ENCODE measurements at places on chromosomes 1 and 21.

- no peak for DNase-seq
Measured at GRCh38 chr1:185969028-185969427, 234.8 kb downstream of the HMCN1 start.

DNA sequence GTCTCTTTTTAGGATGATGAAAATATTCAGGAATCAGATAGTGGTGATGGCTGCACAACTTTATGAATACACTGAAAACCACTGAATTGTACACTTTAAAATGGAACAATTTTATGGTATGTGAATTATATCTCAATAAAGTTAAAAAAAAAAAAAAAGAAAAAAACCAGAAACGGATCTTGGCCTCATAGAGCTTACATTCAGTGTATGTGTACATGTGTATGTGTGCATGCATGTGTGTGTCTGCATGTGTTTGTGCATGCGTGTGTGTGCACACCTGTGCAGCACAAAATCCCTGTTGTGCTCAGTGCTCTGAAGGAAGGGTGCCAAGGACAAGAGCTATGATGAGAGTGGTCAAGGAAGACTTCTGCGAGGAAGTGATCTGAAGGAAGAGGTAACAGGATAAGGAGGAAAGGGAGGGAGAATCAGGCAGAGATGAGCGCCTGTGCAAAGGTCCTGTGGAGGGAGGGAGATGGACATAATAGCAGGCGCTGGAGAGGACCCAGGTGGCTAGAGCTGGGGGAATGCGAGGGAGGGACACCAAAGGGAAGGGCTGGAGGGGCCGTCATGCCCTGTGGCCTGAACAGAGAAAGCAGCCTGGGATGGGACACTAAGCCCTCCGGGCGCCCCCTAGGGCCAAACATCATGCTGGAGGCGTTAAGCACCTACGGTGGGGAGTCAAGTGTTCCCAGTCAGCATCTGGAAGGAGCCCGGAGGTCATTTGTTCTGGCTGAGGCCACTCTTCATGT lies 25.2 kb downstream of the NKAIN1 start:
- DNase-seq: no peak

- no peak for DNase-seq
Measured at GRCh38 chr21:42921927-42922326, 3.5 kb downstream of the ERVH48-1 start.

DNA sequence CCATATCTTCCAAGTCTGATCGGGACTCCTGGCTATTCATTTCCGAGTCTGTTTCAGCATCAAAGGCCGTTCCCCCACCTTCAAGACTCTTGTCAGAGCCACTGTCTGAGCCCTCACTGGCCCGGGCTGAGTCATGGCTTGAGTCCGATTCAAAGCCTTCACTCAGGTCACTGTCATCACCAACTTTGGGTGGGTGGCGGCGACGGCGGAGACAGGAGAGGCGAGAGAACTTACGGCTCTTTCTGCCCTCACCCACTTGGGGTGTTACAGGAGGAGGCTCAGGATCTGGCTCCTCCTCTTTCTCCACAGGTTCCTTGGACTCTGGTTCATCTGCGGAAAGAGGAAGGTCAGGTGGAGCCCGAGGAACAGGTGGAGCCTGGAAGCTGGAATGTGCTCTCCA lies 16.6 kb downstream of the SMG5 start:
- DNase-seq: no peak

DNA sequence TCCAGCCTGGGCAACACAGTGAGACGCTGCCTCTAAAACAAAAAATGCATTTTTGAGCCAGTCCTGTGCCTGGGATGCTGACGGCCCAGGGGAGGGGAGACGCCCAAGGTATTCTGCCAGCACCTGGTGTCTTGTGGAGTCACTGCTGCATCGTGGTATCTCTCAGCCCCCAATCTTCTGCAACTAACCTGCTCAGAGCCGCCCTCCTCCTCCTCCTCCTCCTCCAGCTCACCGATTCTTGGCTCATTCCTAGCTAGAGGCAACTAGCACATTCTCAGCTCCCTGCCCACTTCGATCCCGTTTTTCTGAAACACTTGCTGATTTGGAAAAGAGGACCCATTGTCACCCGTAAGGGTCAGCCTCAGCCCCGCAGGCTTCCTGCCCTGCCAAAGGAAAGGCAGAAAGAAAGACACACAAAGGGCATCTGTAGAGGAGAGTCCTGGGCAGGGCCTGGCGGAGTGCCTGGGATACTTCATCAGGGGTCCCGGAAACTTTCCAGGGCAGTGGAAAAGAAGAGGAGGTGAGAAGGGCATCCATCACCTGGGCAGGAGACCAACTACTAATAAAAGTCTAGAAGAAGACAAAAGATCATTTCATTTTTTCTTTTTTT lies 20.7 kb downstream of the GPR157 start:
- DNase-seq: no peak

All from Ammon's horn (tissue), 1 donor.